ENCODE measurements at places on chromosomes 6 and 20. TPM values are rescaled to one million over a fixed set of nuclear protein-coding genes. Genes with fewer than 3 reads are reported as not detected.
A peak's percentile ranks its signal among the peaks of the same experiment; 100 is the strongest.

DNA sequence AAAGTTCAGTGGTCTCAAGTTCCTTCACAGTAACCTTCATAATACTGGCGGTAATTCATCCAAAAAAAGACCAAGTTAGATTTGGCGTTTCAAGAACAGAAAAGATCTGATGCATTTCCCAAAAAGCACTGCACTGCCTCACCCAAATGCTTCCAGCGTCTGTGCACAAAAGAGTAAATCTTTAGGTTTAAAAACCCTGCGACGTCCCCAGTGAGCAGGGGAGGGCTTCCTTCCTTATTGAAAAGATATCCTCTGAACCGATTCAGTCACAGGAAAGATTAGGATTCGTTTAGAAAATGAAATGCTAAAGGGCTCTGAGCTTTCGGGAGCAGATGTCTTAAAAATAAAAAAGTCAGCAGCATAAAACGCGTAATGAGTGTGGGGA, 654 bp downstream of the TBC1D7 start:
- DNase-seq = no peak

DNA sequence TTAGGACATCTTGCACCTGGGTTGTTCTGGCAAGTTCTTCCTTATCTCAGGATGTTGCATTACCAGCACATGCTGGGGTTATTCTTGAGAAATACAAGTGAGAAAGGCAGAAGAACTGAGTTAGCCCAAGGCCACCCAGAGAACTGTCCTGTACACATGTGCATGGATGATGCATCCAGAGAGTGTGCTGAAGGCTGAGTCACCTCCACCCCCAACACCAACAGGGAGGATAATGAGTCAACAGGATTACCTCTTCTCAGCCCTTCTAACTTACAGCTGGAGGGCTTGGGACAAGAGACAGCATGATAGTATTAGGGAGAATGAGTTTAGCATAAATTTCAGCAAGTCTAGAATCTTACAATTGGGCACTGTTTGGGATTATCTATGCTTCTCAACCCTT, 8.5 kb downstream of the SCGN start:
- DNase-seq = no peak

GRCh38 chr6:20461576-20461975, 59.9 kb downstream of the E2F3 start:
- no peak for DNase-seq

GRCh38 chr6:43378631-43379030, 9.2 kb upstream of the ZNF318 start:
- DNase-seq = no peak

DNA sequence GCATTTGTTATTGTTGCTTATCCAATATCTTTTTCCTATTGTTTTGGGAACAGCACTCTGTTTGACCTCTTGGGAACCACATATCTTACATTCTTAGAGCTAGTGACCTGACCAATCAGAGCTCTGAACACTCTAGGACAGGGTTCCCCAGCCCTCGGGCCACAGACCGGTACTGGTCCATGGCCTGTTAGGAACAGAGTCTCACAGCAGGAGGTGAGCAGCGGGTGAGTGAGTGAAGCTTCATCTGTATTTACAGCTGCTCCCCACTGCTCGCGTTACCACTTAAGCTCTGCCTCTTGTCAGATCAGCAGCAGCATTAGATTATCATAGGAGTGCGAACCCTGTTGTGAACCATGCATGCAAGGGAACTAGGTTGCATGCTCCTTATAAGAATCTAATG, 226.0 kb upstream of the TSHZ2 start:
- DNase-seq = no peak

DNA sequence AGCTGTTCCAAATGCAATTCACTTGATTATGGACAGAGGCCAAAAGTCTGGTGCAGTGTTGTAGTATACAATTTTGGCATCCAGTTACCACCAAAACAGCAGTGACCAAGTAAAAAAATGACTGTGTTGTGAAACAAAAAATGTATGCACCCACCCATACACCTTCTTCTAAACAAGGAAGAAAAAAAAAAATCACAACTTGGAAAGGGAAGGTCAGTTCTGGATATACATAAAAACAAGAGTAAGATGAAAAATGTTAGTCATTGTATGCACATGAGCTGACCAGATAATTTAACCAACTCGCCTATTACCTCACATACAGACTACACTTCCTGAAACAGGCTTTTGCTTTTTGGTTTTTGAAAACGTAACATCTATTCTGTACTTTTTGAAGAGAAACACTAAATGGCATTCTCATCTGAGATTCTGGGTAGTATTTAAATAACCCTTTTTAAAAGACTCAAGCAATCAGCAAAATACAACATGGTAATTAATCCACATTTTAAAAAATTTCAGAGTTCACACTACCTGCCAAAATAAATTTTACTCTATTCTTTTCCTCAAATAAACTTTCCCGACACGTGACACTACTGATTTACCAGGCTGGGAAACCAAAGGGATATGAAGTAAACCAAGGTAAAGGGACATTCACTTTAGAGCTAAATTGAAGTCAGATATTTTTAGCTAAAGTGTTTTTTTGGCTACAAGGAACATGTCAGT, 141.6 kb upstream of the SHLD1 start:
- peak; percentile 82 for DNase-seq

DNA sequence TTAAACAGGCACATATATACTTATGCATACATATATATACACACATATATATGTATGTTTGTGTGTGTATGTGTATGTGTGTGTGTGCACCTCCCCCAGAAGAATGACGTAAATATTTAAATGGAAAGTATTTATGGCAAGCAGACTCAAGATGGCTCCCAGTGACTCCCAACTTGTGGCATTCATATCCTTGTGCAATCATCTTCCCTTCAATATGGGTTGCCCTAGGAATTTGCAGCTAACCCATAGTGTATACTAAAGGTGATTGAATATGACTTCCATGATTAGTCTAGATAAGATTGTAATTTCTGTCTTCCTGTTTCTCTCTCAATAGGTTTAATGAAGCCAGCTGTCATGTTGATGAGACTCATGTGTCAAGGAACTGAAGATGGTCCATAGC, 127.6 kb downstream of the TRDN start:
- DNase-seq = no peak

DNA sequence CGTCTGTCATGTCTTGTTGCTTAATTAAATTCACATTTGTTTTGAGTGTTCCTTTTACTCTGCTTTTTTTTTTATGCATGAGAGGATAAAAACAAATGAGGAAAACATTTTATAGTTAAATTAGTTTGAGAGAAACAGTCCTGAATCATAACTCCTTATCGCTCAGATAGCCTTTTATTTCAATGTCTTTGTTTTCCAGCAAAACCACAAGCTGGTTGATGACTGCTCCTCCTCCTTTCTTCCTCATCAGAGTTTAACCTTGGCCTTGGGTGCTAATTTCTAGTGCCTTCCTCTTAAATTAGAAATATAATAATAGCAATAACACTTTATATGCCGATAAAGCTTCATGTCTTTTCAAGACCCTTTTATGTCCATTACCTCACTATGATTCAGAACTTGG, 3.1 kb downstream of the NOX3 start:
- DNase-seq = no peak

GRCh38 chr6:116217069-116217468, 36.8 kb downstream of the TSPYL4 start:
- DNase-seq = peak; percentile 30

DNA sequence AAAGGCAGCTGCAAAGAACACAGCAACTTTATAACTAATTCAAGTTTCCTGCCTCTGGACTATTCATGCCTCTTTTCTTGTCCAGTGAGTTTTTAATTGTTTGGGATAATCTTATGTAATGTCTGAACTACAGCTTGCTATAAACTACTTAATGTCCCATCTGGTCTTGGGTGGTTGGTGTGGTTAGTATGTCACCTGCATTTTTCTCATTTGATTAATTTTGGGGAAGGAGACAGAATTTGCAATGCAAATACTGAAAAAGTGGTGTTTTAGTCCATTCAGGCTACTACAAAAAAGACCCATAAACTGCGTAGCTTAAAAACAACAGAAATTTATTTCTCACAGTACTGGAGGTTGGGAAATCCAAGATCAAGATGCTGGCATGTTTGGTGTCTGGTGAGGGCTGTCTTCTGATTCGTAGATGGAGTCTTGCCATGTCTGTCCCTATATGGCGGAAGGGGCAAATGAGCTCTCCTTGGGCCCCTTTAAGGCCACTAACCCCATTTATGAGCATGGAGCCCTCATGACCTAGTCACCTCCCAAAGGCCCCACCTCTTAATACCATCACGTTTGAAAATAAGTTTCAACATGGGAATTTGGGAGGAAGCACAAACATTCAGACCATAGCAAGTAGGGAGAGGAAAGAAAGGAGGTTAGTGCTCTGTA, 22.4 kb downstream of the RNF8 start:
- no peak for DNase-seq

GRCh38 chr20:58131551-58132142, 96.8 kb downstream of the ANKRD60 start:
- DNase-seq = no peak

GRCh38 chr6:67133973-67134372, 1426.9 kb upstream of the EYS start:
- DNase-seq = no peak

DNA sequence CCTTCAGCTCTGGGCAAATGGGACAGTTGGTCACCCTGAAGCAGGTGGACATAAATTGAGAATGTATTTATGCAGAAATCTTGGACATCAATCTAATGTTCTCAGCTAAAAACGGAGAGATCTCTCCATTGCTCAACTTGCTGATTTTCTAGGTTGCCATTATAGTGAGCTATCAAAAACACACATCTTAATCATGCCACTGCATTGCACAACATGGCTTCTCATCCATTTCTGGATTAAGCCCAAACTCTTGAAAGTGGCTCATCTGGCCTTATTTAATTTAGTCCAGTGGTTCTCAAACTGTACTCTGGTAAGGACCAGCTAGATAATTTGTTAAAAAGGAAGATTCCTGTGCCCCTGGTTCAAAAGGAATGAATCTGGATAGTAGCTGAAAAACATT, 324.9 kb upstream of the CITED2 start:
- DNase-seq = peak; percentile 46

- no peak for DNase-seq
Observed at GRCh38 chr6:130833569-130833968, 6.4 kb downstream of the SMLR1 start.

- DNase-seq = no peak
Observed at GRCh38 chr6:116349216-116349615, 21.5 kb upstream of the DSE start.

DNA sequence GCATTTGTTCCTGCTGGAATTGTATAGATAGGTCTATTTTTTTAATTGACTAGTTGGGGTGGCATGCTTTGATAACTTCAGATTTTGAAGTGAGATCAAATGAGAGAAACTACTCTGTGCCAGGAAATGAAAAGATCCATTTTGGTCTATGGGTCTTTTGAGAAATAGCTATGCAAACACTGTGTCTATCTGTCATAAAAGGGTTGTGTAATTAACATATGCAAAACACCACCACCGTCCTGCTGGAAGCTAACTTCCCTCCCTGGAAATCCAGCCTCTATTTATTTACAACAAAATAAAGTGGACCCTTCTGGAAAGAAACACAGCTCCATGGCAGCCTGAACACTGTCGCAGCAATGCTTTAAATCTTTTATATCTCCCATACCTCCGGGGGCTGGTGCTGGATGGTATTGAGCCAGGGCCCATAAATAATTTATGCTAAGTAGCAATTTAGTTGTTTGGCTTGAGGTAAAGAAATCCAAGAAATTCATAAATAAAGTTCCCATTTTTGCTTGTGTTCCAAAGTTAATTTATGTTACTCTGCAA, 244.2 kb upstream of the POU3F2 start:
- DNase-seq = no peak

DNA sequence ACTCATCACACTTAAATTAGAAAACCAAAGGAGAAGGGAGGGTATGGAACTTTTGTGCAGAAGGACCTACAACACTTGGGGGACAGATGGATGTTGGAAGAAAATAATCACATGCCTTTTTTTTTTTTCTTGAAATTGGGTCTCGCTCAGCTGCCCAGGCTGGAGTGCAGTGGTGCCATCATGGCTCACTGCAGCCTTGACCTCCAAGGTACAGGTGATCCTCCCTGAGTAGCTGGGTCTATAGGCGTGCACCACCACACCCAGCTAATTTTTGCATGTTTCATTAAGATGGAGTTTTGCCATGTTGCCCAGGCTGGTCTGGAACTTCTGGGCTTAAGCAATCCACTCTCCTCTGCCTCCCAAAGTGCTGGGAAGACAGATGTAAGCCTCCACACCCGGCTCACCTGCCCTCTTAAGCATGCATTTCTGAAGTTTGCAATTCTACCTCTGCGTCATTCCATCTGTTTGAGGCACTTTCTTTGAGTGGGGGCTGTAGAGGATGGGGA, 370.8 kb upstream of the JARID2 start:
- no peak for DNase-seq

DNA sequence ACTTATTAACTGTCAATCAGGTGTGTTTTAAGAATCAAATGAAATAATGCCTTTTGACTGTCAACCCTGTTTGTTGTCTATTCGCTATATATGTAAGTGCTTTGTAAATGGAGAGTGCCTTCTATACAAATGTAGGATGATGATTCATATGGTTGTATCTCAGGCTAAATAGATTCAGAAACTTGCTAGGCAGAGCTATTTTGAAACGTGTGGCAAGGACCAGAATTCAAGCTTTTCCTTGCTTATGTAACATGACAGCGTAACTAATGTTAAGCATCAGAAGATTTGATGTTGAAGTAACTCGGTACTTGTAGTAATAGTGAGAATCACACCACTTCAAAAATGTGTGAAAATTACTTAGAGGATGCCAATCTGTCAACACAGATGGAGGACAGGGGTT, 3.4 kb downstream of the OGFRL1 start:
- DNase-seq = peak; percentile 11

The DUSP15 gene
- not detected for polyA plus RNA-seq

The RNF182 gene
- not detected for polyA plus RNA-seq

The MAP3K5 gene
- polyA plus RNA-seq = 9.6 TPM

The SLC22A1 gene
- not detected for polyA plus RNA-seq

The CD40 gene
- polyA plus RNA-seq = 26.1 TPM

All from CD14-positive monocyte (primary cell).